ENCODE measurements at places on chromosomes 2 and 18.

DNA sequence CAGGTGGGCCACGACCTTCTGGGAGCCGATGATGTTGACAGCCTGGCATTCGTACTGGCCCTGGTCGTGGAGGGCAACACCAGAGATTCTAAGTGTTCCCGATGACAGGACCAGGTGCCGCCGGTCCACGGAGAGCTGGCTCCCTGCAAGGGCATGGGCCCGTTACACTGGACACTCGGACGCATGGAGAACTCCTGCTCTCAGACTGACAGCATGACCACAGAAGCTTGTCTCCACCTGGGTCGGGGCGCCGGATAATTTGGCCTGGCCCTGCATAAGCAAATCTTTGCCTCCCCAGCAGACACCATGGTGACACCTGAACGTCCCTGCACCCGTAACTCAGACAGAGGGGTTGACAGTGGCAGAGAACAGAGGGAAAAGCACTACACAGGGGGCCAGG is 80.7 kb downstream of the PXDN start:
- DNase-seq: no peak

GRCh38 chr2:6826081-6826913 is 39.4 kb downstream of the CMPK2 start:
- DNase-seq: peak; percentile 68

GRCh38 chr2:101002562-101003277 is 631 bp downstream of the RPL31 start:
- DNase-seq: peak; percentile 28

DNA sequence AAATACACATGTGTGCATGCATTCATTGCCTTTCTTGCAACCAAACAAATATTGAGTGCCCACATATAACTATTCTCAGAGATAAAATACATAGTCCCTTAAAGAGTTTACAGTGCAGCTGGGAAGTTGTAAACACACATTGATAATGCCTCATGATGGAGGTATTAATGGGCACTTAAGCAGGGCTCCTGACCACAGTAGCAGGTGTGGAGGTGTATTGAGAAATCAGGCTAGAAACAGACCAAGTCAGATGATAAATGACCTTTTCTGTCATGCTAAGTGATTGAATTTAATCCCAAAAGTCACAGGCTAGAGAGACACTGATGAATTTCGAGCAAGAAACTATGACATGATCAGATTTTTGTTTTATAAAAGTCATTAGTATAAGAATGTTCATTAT is 157.7 kb downstream of the ZNF385B start:
- no peak for DNase-seq

GRCh38 chr2:27773959-27774358 is 2.4 kb downstream of the MRPL33 start:
- no peak for DNase-seq

DNA sequence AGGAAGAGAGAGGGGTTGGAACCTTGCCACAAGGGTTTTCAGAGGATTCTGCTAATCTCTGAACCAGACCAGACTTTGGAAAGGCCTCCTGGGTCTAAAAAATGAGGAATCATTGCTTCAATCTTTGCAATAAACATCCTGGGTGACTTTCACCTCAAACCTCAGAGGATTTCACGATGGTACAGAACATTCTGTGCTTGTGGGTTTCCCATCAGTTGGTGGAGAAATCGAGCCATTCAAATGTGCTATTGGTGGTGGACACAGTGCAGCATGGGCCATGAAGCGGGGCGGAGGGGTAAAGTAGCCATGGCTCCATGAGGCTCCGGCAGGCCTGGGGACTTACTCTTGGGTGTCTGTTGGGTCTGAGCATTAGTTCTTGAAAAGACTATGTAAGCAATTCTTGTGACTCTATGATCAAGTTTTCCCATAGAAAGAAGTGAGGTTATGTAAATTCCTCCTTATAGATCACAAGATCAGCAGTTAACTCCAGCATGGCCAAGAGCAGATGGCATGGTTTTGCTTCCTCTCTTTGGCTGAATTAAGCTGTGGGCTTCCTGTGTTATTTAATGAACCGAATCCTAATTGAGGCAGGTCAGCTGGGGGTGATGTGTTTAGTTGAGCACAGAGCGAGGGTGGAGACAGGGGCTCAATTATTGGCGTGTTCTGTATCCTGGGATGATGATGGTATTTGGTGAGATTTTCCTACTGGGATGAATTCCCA is 1.9 kb upstream of the IL1R2 start:
- no peak for DNase-seq

DNA sequence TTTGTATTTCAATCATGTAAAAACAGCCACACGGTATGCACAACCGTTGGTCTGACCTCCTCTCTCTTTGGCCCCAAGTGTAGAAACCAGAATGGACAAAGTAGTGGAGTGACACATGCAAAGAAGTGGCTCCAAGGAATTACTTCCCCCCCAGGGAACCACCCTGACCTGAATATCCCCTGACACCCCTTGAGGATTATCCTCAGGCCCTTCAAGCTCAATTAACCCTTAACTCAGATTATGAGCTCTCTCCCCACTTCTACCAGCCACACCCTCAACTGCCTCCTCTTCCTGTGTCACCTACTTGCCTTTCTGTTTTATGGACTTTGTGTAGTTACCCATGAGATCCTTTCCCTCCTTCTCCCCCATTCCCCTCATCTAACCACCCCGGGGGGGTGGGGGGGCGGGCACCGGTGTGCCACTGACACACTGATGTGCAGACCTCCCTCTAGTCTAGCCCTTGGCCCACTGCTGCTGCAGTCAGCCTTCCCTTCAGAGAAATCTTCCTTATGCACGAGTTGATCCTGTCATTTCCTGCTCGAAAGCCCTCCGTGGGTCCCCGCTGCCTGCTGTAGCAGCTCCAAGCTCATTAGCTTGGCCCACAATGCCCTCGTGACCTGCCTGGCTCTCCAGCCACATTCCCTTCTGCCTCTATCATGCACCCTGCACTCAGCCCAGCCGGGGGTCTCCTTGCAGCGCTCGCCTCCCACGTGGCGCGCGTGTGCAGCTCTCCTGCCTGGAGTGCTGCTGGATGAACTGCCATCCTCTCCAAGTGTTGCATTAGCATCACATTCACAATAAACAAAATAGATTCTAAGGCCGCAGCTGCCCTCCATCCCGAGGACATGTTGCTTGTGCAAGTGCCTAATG is 40.1 kb upstream of the TMEM177 start:
- DNase-seq: no peak

GRCh38 chr2:200466425-200467418 is 43.1 kb downstream of the KCTD18 start:
- peak; percentile 87 for DNase-seq

- DNase-seq: no peak
Measured at GRCh38 chr2:650343-651310, 26.6 kb downstream of the TMEM18 start.

DNA sequence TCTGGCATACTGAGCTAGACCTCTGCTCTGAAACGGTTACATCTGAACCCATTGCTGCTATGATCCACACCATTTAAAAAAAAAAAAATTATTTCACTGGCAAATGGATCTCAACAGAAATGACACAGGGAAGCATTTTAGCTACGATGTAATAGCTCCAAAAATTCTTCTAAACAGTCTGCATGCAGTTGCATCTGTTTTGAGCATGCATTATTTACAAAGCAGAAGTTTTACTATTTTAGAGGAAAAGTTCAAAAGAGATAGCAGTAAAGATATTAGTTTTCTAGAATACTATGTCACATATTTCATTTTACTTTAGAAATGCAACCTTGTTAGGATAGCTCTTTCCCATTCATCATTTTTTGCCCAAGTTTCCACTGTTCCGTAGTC is 265.7 kb downstream of the MEIS1 start:
- no peak for DNase-seq

GRCh38 chr2:170999654-171000053 is 70.6 kb downstream of the GORASP2 start:
- no peak for DNase-seq

GRCh38 chr18:9539283-9539682 is 64.0 kb downstream of the RALBP1 start:
- DNase-seq: peak; percentile 82

DNA sequence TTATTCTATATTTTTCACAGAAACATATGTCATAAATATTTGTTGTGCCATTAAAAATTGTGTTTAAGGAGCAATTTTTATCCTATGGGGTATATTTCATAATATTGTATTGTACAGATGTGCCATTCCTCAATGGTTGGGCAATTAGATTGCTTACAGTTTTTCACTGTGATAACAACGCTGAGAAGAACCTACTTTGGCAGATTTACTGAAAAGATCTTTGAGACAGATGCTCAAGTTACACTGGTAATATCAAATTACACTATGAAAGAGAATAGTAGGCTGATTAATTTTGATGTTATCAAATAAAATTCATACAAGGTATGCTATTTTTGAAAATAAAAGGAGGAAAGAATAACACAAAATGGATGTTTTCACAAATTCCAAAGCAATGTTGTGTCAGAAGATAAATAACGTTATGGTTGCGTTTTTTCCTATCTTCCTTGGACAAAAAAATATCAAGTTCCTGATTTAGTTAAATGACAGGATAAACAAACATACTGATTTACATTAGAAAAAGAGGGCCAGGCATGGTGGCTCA is 335.1 kb upstream of the ZNF521 start:
- no peak for DNase-seq

GRCh38 chr2:156329031-156329926 is 3.2 kb downstream of the NR4A2 start:
- DNase-seq: no peak

DNA sequence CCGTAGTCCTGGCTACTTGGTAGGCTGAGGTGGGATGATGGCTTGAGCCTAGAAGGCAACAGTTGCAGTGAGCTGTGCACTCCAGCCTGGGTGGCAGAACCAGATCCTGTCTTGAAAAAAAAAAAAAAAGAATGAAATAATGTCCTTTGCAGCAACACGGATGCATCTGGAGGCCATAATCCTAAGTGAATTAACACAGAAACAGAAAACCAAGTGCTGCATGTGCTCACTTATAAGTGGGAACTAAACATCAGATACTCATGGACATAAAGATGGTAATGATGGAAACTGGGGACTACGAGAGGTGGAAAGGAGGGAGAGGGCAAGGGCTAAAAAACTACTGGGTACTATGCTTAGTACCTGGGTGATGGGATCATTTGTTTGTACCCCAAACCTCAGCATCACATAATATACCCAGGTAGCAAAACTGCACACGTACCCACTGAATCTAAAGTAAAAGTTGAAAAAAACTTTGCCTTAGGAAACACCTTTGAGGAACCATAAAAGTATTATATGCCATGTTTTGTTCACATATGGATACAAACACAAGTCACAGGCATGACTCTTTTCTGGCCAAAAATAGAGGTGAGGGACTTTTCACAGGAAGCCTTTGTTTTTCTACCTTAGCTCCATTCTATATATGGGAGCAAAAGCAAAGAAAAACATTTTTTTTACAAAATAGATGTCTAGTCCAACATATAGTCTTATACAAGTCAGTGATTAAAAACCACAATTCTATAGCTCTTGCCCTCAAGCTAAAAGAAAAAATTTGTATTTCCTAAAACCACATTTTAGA is 36.6 kb downstream of the GPR155 start:
- DNase-seq: no peak

DNA sequence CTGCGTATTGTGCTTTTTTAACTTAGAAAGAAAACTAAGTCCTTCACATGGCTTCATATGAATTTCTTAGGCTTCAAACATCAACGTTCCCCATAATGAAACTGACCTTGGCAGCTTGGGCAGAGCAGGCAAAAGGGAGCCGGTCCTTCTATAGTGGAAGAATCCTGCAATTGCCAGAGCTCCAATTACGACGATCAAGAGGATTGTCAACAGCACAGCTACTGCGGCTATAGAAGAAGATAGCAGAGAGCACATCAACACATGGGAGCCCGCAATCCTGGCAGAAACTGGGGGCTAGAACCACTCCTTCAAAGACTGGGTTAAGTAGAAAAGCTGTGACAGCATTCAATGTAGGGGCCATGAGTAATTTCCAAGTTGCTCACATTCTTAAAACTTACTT is 69.8 kb downstream of the DHRS9 start:
- DNase-seq: no peak

DNA sequence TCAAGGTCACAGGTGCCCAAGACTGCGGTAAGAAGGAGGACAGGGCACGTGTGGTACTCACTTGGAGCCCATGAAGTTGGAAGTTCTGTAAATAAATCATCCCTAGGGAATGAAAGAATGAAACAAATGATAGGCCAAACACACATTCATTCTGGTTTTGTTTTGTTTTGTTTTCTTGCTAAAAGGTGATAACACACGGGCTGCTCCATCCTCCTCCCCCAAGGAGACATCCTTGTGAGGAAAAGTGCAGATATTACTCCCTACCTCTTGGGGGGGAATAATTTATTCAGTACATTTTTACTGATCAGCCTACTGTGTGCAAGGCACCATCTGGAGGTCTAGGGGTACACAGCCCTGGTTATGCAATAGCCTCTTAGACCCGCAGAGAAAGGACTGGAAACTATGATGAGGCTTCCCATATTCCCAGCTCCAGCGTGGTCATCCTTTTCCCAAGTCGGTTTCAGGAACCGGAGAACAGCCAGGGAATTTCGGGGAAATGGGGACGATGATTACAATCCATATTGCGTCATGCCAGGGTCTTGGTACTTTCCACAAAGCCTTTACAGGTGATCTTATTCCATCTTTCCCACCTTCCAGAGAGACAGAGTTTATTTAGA is 6.3 kb downstream of the RAX start:
- no peak for DNase-seq

DNA sequence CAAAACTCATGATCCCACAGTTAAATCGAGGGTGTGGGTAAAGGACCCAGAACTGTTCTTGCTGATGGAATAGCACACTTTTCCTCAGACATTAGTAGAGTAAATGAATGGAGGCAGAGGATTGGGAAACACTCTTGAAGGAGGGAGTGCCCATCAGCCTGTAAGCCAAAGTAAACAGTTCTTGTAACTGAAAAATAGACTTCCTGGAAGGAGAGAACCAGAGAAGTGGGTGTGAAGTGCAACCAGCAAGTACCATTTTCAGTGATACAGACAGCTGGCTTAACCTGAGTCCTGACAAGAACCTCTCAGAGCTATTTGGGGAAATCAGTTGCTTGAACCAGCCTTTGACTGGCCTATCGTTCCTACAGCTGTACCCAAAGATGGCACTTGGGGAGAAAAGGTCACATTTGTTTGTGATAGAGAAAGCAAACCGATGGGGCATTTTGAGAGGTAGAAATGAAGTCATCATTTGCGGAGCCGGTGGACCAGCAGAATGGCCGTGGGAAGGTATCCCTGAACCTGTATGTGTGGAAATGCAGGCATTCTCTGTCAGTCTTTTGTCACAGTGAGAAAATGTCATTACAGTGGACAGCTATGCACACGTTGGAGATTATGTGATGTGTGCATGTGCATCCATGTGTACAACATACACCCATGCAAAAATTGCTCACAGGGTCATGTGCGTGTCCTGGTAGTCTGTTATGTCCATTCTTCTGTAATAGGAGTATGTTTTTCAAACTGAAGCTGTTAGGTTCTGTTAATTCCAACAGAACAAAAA is 17.8 kb downstream of the CRIM1 start:
- DNase-seq: peak; percentile 90

Data from fibroblast of the aortic adventitia (primary cell).